Dorsolateral prefrontal cortex (tissue), 122 donors: ENCODE measurements at places on chromosomes 1 and 21.

- DNase-seq: no peak
Measured at GRCh38 chr1:234701737-234702341, 91.9 kb upstream of the IRF2BP2 start.

- no peak for DNase-seq
Measured at GRCh38 chr1:7298749-7299151, 472.3 kb upstream of the VAMP3 start.

DNA sequence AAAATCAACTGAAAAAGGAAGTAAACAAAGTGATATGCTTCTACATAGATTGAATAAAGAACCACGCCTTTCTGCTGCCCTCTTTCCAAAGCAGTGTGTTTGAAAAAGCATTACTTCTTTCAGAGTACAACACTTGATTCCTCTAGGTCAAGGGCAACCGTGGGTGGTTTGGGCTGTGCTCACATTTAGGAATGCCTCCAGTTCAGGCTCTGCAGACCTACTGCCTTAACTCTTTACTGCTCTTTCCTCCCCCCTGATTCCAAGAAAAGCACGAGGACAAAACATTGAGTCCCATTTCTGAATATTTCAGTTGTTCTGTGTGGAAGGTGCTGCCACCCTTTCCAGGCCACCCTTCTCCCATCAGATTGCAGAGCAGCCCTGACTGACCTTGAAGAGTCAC, 45.2 kb downstream of the ADAMTS1 start:
- DNase-seq: no peak

GRCh38 chr1:167093846-167094516, at the start of gene STYXL2:
TSS of gene STYXL2 (plus strand) at chr1:167094075. CDS start at chr1:167094850, 775 bp downstream.
- no peak for DNase-seq

- peak; percentile 44 for DNase-seq
Measured at GRCh38 chr1:183023601-183024316, 539 bp downstream of the LAMC1 start.

DNA sequence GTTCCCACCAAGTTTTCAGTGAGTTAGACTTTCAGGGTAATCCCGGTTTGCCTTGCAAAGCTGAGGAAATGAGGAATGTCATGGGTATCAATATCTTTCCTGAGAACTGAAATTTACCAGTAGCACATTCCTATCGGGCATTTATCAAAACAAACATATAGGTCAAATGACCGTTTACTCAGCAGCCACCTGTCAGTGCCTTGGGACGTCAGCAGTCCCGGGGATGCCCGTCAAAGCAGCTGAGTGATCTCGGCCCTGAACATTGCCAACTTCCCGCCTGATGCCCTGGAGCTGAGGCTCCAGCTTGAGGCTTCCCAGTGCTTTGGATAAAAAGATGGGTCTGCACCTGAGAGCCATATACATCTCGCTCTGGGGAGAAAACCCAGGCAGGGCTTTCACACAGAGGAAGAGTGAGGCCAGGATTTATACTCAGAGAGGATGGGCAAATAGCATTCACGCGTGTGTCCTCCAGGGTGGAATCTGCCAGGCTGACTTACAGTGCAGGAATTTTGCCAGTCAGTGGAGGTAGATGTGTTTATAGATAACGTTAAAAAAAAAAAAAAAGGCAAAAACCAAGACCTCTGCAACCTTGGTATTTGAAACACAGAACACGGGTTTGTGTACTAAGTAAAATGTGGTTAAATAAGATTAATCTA, 435.7 kb upstream of the VAMP3 start:
- DNase-seq: no peak

DNA sequence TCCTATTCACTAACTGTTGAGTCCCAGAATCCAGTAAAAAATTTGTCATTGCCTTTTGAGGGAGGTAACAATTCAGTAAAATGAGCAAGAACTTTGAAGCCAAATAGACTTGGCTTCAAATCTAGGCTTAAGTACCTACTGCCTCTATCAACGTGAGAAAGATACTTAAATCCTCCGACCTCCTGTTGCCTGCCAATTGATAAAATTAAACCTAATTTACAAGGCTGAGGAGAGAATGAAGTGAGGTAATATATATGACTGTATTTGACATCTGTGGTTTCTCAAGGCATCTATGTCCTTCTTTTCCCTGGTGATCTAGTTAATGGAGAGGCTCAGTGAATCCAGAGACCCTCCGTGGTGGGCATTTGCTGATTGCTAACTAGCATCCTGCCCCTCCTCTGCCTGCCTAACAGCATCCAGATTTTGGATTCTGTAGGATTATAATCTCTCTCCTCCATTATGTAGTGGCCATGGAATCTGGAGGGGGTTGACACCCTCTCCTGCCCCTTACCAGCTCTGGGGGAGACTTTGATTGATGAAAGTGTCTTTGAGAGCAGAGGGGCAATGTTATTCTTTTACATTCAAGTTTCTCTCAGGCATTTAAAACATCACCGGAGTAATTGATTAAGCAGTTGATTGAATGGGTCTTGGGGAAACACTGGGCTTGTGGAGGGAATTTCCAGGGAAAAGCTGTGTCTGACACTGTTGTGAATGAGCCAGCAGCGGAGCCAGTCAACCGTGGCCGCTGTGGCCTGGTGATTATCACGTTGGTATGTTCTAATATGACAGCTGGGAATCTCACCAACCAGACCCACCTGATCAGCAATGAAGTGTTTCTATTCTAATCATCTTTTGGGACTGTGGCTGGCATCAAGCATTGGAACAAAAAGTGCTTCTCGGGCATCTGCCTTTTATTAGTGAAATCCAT, 140.7 kb upstream of the FAM78B start:
- DNase-seq: no peak

DNA sequence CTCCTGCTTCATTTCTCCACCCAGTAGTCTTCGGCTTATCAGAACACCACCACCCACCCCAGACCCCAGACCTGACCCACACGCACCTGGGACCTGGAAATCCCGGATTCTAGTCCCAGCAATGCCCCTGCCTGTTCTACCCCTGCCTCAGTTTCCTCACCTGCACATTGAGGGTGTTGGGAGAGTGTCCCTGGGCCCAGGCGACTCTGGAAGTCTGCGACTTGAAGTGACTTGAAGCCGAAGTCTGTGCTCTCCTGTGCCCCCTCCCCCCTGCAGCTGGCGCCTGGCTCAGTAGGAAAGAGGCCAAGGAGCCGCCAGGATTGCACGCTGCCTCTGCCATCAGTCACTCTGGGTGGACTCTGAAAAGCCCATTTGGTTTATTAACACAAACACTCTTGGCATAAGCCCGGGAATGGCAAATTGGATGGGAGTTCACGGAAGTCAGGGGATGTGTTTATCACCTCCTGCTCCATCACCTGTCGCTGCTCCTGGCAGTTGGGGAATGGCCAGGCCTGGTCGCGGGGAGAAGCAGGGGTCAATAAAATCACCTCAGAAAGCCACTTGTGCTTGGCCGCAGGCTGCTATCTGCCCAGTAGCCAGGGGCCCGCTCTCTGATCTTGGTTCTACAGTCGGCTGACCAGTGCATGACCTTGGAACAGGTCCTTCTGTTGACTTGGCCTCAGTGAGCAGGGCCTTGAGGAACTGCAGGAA, 132.7 kb downstream of the ACTL8 start:
- DNase-seq: no peak

- DNase-seq: no peak
Measured at GRCh38 chr1:152141971-152142584, 16.9 kb downstream of the RPTN start.

GRCh38 chr1:11704691-11705475, 13.4 kb downstream of the DRAXIN start:
- no peak for DNase-seq

DNA sequence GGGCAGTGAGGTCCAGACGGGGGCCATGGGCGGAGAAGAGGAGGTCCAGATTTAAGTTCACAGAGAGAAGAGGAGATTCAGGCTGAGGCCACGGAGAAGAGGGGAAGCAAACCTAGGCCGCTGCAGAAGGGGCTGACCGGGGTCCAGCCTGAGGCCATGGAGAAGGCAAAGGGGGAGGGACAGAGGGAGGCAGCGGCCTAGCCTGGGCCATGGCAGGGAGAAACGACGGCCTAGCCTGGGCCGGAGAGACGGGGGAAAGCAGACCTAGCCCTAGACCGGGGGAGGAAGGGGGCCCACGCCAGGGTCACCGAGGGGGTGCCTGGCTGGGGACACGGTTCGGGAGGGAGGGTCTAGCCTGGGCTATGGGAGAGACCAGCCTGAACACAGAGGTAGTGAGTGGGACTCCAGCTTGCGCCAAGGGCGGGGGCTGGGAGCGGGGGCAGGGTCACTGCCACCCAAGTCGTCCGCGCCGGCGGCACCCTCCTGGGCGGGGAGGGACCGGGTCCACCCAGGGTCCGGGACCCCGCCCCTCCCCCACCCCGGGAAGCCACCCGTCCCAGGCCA, 459 bp downstream of the CAPZB start:
- no peak for DNase-seq

- DNase-seq: no peak
Measured at GRCh38 chr1:206831650-206832049, 33.8 kb upstream of the IL20 start.

DNA sequence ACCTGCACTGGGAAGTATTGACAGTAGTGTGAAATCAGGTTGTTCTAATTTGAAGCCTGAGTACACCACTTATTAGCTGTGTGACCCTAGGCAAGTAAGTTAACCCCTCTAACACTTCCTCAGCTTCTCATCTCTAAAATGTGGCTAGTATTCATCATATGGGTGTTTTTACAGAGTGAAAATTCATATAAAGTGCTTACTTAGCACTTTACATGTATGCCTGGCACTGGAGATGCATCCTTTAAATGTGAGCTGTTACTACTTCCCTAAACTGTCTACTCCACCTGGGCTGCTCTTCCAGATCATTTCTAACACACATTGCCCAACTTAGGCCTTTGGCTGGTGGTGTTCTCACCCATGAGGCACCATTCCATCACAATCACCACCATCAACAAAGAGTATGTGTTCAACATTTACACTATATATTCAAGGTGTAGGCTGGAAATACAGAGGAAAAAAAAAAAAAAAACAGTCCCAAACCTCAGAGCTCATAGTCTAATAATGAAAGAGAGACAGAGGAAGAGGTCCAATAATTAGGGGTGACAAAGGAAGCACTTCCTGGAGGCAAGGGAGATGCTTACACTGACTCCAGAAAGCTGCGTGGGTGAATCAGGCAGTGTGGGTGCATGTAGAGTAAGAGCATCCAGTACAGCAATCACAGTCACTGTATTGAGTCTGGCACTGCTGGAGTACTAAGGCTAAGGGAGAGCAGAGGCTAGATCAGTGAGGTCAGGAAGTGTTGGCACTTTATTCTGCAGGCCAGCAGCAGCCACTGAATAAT, 3.6 kb downstream of the STX6 start:
- DNase-seq: no peak

GRCh38 chr1:154715385-154715784, 107.4 kb upstream of the ADAR start:
- DNase-seq: no peak

DNA sequence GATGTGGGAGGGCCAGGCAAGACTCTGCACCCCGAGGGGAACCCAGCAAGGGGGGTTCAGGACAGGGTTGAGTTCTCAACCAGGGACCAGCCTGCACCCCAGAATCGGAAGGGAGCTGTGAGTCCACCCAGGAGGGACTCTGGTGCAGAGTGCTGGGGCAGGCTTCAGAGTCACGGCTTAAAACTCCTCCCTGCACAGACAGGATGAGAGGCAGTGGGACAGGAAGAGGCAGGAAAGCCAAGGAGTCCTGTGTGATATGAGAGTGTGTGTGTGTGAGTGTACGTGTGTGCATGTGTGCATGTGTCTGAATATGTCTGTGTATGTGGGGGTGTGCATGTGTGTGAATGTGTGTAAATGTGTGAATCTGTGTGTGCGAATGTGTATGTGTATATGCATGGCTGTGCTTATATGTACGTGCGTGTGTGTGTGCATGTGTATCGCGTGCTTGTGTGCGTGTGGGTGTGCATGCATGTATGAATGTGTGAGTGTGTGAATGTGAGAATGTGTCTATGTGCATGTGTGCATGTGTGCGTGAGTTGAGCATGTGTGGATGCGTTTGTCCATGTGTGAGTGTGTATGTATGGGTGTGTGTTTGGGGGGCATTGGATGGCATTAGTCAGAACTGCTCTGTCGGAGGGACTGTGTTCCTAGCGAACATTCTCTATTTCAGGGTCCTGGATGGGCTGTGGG, 52.2 kb downstream of the UMODL1 start:
- no peak for DNase-seq

DNA sequence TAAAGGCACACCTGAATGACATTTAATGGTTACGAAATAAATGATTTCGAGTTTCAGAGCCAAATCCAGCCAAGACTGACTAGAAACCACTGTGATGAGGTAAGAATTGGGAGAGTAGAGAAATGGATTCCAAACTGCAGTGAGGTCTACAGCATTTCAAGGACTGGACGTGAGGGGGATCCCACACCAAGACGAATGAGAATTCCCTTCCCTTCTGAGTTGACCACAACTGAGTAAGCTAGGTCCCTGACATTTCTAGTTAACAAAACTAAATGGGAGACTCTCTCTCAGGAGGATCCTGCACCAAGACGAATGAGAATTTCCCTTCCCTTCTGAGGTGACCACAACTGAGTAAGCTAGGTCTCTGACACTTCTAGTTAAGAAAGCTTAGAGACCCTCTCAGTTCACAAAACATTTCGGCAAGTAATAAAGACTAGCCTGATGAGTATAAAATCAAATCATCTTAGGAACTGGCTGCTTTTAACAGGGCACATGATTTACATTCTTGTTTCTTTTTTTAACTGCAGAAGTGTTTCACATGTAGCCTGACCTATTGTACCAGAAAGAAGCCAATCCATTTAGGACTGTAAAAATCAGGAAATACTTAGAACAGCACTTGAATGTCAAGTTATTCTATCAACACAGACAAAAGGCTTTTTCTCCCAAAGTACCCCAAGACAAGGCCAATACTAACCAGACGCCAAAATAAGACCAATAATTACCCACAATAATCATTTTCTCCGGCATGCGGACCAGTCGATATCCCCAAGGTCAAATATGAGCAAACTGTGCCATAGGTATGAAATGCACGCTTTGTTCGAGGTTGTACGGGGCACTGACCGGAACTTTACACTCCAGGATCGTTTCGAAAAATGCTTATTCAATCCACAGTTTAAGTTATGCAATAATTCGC, 1.4 kb upstream of the SPATA1 start:
- no peak for DNase-seq

GRCh38 chr1:93746021-93746812, 64.6 kb upstream of the BCAR3 start:
- DNase-seq: no peak

GRCh38 chr1:160117709-160118183, 2.2 kb downstream of the ATP1A2 start:
- DNase-seq: peak; percentile 77

- no peak for DNase-seq
Measured at GRCh38 chr1:22484706-22485345, 33.2 kb downstream of the ZBTB40 start.
